ENCODE measurements at places on chromosomes 16 and 17.
A peak's percentile ranks its signal among the peaks of the same experiment; 100 is the strongest.

GRCh38 chr16:77970371-77970770 is 52.0 kb upstream of the CLEC3A start:
- no peak for DNase-seq

DNA sequence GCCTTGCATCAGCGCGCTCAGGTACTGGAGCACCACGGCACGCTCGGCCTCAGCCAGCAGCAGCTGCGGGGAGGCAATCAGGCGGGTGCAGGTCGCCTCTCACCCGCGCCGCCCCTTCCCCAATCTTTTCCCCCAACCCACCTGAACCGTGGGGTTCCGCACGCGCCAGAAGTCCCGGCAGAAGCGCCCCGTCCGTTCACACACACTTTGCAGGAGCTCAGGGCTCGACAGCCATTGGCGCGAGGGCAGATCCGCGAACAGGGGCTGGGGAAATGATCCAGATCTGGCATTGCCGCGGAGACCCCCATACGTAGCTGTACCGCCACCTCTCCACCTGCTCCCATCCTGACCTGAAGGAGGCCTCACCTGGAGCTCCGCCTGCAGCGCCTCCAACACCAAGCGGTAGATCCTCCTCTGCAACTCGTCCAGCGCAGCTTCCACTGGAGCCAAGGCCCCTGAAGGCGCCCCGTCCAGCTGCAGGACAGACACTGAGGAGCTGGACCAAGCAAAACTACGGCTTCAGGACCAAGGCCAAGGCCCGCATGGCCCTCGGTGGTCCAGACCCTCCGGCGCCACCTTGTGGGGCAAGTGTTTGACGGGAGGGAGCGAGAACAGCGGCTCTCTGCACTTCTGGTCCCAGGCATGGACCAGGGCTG is 1.4 kb upstream of the MATCAP1 start:
- DNase-seq = peak; percentile 92

- no peak for DNase-seq
These were observed 55.6 kb downstream of the CYTH1 start for GRCh38 chr17:78726513-78726912.

- DNase-seq = no peak
These were observed 2.3 kb upstream of the CBX8 start for GRCh38 chr17:79799174-79799537.

DNA sequence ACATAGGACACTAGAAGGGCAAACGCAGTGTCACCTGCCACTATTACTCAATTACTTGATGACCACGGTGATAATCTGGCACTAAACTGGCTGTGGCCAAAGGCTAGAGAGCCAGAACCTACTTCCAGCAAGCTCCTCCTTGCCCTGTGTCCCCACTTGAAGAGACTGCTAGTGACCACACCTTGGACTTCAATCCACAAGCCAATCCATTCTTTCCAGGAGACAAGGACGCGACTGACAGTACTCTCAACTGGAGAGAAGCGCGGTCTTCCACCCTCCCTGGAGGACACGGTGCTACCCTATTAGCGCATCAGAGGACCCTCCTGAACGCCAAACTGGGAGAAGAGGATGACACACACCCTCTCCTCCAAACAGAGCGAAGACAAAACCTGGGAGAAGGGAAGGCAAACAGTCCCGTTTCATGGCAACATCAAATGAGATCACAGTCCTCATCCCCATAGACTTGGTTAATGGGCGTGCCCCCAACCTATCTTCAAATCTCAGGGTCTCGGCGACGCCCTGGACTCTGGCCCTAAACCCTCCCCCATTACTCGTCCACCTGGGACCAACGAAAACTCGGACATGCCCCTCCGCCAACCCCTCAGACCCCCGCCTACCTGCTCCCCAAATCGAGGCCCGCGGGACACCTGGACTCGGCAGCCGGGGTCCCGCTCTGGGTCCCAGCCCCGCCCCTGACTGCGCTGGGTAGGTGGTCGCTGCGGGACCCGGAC is 508 bp downstream of the FLCN start:
- no peak for DNase-seq

GRCh38 chr17:3659541-3660111 is 8.8 kb downstream of the TAX1BP3 start:
- no peak for DNase-seq

GRCh38 chr17:60749050-60749449 is 71.4 kb downstream of the BCAS3 start:
- DNase-seq = no peak

DNA sequence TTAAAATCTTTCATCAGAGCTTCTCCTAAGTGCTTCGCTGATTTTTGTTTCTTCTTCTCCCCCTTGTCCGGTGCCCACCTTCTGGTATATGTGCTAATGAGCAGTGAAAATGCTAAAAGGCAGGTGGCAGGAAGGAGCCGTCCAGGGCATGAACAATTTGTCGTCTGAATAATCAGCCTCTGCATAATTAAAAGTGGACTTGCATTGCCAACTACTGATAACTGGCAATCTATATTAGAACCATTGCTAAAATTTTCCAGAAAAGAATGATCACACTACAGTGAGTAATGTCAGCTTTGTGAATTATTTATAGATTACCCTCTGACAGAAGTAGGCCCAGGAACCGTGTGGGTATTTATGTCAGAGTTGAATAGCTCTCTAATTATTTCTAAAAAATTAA is 28.1 kb downstream of the SERPINF1 start:
- no peak for DNase-seq

- no peak for DNase-seq
These were observed 35.9 kb downstream of the SRL start for GRCh38 chr16:4205971-4206370.

DNA sequence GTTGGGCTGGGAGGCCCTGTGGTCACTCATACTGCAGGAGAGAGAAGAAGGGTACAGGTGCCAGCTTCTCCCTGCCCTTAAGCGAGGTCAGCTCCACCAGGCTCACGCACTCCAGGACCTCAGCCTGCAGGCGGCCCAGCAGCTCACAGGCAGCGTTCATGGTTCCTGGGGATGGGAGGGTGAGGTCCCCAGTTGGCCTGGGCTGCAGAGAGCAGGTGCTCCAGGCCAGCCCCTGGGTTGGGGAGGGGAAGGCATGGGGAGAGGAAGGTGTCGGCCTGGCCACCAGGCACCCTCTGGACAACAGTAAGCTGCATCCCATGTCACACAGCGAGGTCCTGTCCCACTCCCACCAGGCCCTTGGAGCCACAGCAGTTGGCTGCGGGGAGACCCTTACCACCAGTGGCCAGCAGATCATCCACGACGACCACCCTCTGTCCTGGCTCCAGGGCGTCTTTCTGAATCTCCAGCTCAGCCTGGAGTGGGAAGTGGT is 2.0 kb downstream of the APRT start:
- no peak for DNase-seq

DNA sequence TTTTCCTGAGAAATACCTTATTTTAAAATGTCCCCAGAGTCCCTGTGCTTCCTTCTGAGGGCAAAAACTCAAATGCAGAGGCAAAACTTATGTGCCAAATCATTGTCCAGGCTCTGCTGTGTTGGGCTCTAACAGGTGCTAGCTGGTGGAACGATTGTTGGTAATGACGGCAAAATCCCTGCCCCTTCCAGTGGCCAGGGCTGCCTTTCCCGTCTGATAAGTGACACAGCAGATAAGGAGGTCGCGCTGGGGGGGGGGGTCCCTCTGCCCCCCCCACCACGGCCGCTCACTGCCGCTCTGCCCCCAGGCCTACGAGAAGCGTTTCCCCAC is 29.1 kb downstream of the SEC14L5 start:
- DNase-seq = no peak
